ENCODE measurements at places on chromosomes 13 and 19.
A peak's percentile ranks its signal among the peaks of the same experiment; 100 is the strongest.

DNA sequence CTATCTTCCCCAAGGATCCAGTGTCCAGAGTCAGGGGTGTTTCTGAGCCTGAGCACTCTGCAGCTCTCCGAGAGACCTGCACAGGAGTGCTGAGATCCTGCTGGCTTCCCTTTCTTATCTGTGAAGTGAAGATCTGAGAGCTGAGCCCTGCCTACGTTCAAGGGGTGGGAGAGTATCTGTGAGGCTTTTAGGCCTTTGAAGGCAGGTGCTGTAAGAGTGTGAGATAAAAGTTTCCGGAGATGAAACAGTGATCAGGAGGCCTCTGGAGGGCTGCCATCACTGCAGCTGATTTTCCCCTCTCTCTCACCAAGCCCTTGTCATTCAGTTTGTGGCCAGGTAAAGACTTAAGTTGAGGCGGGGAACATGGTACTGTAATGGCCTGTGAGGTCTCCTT is 83.1 kb downstream of the AKAP11 start:
- peak; percentile 16 for DNase-seq

DNA sequence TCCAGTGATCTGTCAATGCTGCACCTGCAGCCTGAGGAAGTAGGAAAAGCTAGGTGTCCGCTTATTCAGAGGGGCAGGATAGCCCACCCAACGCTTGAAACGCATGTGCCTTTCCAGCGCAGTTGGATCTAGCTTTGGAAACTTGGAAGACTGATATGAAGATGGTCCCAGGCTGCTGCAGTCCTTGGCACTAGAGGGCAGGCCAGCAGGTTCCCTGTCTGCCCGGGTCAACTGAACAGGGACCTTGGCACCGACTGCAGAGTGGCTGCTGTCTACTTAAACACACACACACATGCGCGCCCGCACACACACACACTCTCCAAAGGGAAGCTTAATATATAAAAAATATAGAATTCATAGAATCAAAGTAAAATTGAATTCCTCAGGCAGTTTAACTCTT is 100.0 kb downstream of the TSHZ3 start:
- no peak for DNase-seq

GRCh38 chr19:3175781-3176714 is 2.5 kb upstream of the S1PR4 start:
- DNase-seq: no peak

- DNase-seq: no peak
These were observed 105.4 kb downstream of the WDFY2 start for GRCh38 chr13:51689663-51689996.

GRCh38 chr19:14674764-14675163 is at the start of gene ADGRE3:
Gene ADGRE3 (minus strand): TSS chr19:14674844. CDS start chr19:14674770, 74 bp downstream.
- DNase-seq: no peak

GRCh38 chr13:46687810-46688209 is 109.2 kb downstream of the ESD start:
- DNase-seq: no peak

DNA sequence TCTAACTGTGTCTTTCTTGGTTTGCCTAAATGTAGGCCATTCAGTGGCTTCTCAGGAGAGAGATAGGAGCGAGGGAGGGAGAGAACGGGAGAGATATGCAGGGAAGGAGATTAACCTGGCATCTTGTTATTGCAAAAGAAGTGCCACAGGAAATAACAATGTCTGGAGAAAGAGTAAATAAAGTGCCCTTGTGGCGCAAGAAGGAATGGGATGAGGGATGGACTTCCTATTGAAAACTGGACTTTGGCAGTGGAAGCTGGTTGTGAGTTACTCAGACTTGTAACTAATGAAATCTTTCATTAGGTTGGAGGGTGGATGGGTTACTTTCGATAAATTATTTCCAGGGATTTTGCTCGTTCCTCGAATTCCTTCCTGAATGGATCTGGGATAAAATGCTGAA is 136.1 kb downstream of the LACC1 start:
- DNase-seq: no peak

DNA sequence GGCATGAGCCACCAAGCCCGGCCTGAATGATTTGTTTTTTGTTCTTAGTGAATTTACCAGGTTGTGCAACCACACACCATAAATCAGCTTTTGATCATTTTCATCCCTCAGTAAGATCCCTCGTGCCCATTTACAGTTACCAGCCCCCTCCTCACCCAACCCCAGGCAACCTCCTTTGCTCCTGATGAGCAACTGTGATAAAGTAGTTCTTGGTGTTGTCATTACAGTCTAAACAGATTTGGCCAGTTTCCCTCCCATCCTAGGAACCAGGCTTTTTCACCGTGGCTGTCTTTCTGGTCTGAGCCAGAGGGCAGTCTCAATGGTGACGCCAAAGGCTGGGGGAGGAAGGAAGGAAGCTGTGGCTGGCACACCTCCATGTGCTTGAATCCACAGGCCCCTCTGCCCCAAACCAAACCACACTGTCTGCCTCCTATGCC is 61.2 kb upstream of the WDFY2 start:
- no peak for DNase-seq

GRCh38 chr19:7397687-7398086 is 49.0 kb downstream of the ARHGEF18 start:
- no peak for DNase-seq

DNA sequence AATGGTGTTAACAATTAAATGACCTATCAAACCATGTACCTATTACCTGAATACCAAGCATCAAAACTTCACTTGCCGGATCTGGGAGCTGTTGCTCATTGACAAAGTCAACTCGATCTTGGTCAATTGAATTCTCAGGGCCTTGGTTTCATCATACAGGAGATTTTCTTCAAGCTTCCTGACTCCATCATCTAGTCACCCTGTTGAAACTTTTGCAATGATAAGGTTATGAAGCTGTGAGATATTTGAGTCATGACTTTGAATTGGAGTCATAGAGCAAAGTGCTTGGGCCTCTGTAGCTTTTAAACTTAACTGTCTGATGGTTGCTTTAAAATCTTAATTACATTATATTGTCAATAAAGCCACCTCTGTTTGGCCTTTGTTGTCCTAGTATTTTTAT is 260.9 kb downstream of the COG6 start:
- DNase-seq: no peak

DNA sequence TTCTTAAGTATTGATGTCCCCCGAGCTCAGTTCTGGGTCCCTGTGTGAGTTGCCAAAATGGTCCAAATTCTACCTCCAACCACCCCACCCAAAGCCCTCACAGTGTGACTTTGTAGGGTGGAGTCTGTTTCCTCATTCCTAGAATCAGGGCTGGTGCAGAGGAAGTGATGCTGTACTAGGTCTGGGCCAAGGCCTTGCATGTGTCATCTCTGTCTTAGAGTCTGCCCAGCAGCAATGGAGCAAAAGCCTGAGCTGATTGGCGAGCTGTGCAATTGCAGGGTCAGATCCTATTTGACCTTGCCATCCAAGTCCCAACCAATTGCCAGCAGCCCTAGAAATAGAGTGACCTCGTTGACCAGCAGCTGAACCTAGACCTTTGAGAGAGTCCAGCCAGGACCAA is 97.0 kb upstream of the ANKRD10 start:
- DNase-seq: no peak
